ENCODE measurements at places on chromosomes 11 and 22.

DNA sequence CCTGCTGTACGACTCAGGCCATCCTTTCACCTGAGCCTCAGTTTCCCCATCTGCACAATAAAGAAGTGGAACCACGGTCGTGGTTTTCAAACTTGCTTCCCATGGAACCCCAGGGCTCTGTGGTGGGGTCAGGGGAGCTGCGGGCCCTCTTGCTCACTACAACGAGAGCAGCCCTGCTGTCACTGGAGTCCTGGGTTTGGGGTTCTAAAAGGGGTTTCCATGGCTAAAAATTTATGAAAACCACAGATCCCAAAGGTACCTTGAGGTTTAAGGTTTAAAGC lies 45.4 kb upstream of the CARS1 start:
- no peak for DNase-seq

DNA sequence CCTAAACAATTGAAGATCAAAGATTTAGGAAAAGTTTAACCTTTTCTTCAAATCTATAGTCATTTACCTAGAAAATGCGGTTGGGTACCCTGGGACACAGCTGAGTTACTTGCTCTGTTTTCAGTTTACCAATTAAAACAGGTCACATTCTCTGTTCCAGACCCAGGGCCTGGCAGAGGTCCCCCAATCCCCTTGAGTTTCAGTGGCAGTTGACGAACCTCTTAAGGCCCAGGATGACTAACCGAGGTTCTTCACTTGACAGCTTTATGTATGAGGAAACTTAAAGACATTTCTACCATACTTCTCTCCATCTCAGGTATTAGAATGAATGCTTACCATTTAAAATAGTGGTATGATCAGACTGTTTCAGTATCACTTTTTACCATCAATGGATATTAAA lies 16.3 kb downstream of the LDHAL6A start:
- DNase-seq = no peak

- DNase-seq = no peak
These were observed 169.1 kb downstream of the CADM1 start for GRCh38 chr11:115334932-115335788.

- no peak for DNase-seq
These were observed 127.9 kb downstream of the WT1 start for GRCh38 chr11:32307471-32307870.

DNA sequence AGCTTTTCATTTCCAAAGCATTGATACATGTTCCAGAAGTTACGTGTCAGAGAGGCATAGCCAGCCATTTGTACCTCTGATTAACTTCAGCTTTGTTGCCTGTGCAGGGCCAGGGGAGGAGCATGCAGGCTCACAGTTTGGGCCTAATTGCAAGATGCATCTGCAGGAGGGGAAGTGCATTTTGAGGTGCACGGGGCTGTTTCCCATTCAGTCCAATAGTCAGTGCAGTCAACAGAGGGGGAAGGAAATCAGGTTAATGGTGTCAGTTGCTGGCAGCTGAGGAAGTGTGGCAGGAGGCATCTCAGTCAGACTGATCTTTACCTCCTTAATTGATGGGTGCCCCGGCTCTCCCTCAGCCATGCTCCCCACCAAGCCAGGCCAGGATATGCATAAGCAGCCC lies 39.3 kb downstream of the ABCC8 start:
- DNase-seq = no peak

GRCh38 chr22:46561435-46561905 lies 24.1 kb upstream of the CELSR1 start:
- DNase-seq = no peak

DNA sequence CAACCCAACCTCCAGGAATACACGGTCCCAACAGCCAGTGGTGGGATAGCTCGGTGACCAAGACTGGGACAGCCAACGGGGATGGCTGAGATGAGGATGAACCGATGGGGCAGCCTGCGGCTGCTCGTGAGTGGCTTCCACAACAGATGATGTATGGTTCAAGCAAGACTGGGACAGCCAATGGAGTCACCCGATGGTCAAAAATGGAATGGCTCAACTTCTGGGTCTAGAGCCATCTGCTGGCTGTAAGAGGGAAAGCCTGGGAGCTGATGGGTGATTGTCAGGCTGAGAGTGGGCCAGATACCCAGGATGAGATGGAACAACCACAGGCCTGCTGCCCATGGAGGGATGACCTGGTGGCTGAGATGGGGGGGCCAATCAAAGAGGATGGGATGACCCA lies 35.5 kb downstream of the SYT7 start:
- no peak for DNase-seq

DNA sequence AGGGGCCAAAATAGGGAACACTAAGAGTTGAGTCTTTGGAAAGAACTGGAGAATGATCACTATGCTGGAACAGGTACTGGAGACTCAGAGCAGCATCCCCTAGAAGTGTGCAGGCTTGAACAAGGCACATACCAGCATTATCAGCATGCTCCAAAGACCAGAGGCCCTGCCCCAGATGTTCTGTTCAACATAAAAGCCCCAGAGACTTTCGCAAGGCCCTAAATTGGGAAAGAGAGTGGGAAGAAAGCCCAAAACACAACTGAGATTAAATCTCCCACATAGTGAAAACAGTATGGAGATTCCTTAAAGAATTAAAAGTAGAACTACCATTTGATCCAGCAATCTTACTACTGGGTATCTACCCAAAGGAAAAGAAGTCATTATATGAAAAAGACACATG lies 9.4 kb downstream of the CNGA4 start:
- no peak for DNase-seq

DNA sequence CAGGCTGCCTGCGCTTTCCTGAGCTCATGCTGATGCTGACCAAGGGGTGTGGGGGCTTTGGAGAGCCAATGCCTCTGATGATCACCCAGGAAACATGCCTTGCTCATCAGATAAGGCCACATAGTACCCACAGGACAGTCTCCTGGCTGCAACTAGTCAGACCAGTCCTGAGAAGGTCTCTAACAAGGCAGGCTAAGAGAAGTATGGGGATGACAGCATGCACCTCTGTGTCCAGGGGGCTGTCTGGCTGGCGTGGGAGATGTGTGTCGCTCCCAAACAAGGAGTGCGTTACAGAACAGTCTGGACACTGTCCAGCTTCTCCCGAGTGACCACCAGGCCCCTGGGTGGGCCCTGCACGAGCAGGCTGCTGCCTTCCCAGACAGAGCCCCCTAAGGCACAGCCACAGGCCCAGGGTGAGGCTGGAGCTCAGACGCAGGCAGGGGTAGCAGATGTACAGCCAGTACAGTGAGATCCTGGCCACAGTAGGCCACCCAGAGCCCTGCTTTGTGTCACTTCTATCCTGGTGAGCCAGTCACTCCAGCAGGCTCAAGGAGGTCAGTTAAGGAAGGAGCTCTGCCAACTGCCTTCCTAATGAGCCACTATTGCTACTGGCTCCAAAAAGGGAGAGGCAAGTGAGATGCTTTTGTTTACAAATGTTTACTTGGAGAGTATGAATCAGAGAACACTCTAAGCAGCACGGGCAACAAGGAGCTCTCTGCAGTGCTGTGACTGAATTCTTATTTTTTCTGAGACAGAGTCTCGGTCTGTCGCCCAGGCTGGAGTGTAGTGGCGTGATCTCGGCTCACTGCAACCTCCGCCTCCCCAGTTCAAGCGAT lies 66.0 kb upstream of the CLTCL1 start:
- DNase-seq = no peak

- no peak for DNase-seq
These were observed 82.9 kb downstream of the KCNJ1 start for GRCh38 chr11:128784059-128784804.

- DNase-seq = no peak
These were observed 6.0 kb upstream of the GAS2L1 start for GRCh38 chr22:29300467-29300806.

DNA sequence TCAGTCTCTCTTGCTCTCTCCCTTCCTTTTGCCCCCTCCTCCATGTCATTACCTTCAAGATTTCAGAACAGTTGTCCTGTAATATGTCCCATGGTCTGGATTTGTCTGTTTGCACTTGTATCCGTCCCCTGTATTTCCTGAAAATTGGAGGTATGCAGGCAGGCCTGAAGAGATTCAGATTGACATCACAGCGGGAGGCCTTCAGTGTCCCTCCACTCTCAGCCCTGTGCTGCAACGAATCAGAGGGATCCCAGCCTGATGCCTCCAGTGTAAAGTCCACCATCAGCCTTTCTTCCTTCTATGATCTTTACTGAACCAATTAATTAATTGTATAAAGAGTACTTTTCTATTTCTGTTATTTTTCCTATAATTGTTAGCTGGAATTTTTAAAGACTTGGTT lies 57.3 kb downstream of the ELMOD1 start:
- DNase-seq = no peak

DNA sequence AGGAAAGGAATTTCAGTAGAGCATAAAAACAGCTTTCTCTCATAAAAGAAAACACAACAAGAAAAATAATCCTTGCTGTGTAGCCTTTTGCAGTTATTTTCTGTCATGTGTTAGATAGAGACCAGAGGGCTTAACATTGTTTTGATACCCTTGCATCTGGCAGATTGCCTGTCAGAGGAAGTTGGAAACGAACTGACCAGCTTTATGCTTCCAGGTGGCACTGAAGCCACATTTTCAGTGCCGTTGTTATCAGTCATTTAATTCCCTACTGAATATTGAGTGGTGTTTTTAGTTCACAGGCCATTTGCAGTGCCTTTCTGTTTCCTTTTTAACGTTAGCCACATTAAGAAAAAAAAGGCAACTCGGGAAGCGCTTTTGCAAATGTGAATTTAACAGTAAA lies 21.5 kb upstream of the RAG2 start:
- DNase-seq = no peak

- no peak for DNase-seq
These were observed 6.9 kb downstream of the RAB6A start for GRCh38 chr11:73753938-73754337.

DNA sequence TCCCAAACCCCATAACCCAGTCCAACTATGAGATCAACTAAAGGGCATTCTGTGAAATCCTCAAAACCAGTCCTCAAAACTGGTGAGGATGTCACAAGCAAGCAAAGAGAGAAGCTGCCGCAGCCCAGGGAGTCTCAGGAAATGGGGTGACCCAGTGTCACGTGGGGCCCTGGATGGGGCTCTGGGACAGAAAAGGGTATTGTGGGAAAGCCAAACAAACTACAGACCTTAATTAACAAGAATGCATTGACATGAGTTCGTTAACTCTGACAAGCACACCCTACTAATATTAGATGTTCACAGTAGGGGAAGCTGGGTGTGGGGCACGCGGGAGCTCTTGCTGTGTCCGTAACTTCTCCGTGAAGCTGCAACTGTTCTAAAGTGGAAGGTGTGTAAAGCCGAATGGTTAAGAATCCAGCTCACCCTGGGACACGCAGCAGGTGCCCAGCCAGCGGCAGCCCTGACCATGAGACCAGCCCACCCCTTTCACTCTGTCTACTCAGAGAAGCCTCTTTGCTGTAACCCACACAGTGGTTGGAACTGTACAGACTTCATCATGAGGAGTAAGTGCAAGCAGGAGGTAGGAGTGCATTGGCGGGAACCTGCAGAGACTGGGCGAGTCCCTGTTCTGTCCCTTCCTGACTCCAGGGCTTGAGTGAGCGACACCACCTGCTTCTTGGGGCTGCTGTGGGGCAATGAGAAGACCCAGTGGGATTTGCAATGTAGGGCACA lies 17.9 kb downstream of the LINC01488 start:
- no peak for DNase-seq

GRCh38 chr11:128776424-128777284 lies 82.8 kb downstream of the FLI1 start:
- no peak for DNase-seq

- no peak for DNase-seq
These were observed 54.0 kb downstream of the KREMEN1 start for GRCh38 chr22:29126670-29127395.

- no peak for DNase-seq
These were observed 3.1 kb upstream of the GLYAT start for GRCh38 chr11:58734681-58735490.

DNA sequence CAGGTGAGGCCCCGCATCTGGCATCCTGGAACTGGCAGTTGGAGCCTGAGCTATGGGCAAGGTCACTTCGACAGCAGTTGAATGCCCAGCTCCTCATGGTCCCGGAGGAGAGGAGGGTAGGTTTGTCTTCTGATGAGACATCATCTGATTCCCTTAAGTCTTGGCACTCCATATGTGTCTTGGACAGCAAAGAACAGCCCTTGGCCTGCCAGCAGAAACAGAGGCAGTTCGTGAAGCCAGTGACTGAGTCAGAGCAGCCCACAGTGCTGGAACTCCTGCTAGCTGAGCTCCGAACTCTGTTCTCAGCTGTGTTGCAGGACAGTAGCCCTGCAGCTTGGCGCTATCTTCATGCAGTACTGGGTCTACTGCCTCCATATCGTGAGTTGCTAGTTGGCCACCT lies 1.0 kb downstream of the DNHD1 start:
- DNase-seq = no peak

GRCh38 chr11:1370186-1371025 lies 19.3 kb upstream of the BRSK2 start:
- DNase-seq = no peak

- no peak for DNase-seq
These were observed 288.3 kb downstream of the CADM1 start for GRCh38 chr11:115215694-115216617.

DNA sequence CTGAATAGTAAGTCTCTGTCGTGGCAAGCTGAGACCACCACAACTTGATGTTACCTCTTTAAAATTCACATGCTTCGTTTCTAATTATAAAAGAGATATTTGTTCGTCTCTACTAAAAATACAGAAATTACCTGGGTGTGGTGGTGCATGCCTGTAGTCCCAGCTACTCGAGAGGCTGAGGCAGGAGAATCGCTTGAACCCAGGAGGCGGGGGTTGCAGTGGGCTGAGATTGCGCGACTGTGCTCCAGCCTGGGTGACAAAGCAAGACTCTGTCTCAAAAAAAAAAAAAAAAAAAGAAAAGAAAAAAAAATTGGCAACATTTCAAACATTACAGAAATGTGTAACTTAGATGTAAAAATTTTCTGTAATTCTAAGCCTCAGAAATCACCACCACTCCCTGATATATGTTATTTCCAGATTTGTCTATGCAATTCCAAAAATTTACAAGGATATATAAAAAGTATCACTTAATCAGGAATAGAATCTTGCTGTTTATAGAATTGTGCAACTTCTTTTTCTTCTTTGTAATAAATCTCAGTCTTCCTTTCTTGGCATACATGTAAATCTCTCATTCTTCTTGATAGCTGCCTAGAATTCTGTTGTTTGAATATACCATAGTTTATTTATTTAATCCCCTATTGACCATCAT lies 37.3 kb downstream of the C11orf96 start:
- DNase-seq = no peak

GRCh38 chr22:21646608-21647590 lies 4.8 kb downstream of the SDF2L1 start:
- peak; percentile 86 for DNase-seq

DNA sequence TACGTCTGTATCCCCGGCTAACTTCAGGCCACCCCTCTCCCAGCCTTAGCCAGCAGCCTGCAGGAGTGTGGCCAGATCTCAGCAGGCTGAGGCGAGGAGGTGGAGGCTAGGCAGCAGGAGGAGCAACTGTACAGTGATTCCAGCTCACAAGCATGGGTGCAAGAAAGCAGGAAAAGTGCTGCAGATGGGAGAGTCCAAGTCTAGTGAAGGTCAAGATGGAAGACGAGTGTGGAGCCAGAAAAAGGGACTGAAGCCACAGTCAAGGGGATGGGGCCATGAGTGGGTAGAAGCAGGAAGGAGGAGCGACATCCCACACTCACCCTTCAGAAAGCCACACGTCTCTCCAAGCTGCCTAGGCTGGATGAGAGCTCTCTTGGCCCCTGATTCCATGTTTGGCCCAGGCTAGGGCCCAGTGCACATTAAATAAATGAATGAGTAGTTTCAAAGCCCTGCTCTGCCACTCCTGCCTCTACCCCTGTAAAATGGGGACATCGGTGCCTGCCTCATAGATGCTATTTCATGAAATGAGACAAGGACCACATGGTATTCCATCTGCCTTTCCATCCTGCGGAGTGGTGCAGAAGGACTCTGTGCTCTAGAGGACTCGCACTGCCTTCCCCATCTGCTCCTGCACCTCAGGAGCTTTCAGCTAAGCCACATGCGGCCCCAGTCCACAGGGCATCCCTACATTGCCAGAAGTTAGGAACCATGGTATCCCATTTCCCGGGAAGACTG lies 2.9 kb downstream of the YDJC start:
- no peak for DNase-seq
